ENCODE measurements at places on chromosomes 4 and X. TPM values are rescaled to one million over a fixed set of nuclear protein-coding genes. Genes with fewer than 3 reads are reported as not detected.

CSAG2 gene
- not detected for total RNA-seq

CXorf49 gene
- total RNA-seq: not detected

JAKMIP1 gene
- not detected for total RNA-seq

ARSJ gene
- total RNA-seq: 4.4 TPM

BEX1 gene
- total RNA-seq: not detected

USP17L5 gene
- total RNA-seq: not detected

- H3K4me1 ChIP-seq: no peaks in the 10 kb centered on the region
- no peak overlapping the region for H3K27ac ChIP-seq
- no peaks in the 10 kb centered on the region for H3K27me3 ChIP-seq
- H3K36me3 ChIP-seq: peaks cover 2% of the 10 kb centered on the region
- DNase-seq: peak; percentile 4
- peak overlapping the region; percentile 85 for H3K4me3 ChIP-seq
Measured at GRCh38 chrX:120562569-120562926, 1.8 kb upstream of the CUL4B start.

- no peaks in the 10 kb centered on the region for H3K36me3 ChIP-seq
- no peak for DNase-seq
- H3K4me3 ChIP-seq: no peak overlapping the region
Measured at GRCh38 chr4:162706632-162707031, 460.1 kb downstream of the NAF1 start.

DNA sequence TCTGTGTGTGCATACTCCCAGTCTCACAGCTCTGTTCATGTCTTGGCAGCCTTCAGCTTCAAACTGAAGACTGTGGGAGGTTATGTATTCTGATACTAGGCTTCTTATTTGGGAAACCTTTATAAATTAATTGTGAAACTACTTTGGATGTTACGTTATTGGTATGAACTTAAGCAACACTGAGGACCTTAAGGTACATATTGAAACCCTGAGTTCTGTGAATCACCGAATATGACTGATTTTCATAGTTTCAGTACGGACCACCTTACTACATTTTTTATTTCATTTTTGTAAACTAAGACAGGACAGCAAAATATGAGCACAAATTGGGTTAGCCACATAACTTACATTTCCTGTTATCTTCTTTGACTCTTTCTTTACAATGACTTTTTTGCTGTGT lies 498.4 kb downstream of the PDGFC start:
- no peak overlapping the region for H3K4me3 ChIP-seq
- H3K4me1 ChIP-seq: peaks cover 13% of the 10 kb centered on the region
- H3K36me3 ChIP-seq: no peaks in the 10 kb centered on the region
- no peak for DNase-seq

DNA sequence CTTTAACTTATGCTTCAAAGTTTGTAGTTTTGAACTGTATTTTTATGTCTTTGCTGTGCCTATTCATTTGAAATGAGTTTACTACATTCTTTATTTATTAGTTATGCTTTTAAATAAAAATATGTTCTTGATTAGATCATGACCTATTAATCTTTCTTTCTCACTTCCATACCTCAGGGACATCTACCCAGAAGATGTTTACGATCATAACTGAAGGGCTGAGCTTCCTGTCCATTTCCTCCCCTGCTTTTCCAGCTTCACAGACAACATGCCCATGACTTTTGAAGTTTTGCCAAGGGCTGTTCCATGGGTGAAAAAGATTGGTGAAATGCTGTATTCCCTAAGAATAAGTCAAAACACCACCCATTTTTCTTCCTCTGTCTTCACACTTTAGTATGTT lies 99.7 kb upstream of the DDIT4L start:
- DNase-seq: no peak
- no peak overlapping the region for H3K4me3 ChIP-seq
- H3K27ac ChIP-seq: no peak overlapping the region
- H3K4me1 ChIP-seq: no peaks in the 10 kb centered on the region
- H3K27me3 ChIP-seq: no peaks in the 10 kb centered on the region

GRCh38 chr4:7971881-7972500 lies 32.3 kb upstream of the AFAP1 start:
- no peaks in the 10 kb centered on the region for H3K36me3 ChIP-seq
- no peaks in the 10 kb centered on the region for H3K27me3 ChIP-seq
- H3K4me1 ChIP-seq: peaks cover 31% of the 10 kb centered on the region
- DNase-seq: no peak

DNA sequence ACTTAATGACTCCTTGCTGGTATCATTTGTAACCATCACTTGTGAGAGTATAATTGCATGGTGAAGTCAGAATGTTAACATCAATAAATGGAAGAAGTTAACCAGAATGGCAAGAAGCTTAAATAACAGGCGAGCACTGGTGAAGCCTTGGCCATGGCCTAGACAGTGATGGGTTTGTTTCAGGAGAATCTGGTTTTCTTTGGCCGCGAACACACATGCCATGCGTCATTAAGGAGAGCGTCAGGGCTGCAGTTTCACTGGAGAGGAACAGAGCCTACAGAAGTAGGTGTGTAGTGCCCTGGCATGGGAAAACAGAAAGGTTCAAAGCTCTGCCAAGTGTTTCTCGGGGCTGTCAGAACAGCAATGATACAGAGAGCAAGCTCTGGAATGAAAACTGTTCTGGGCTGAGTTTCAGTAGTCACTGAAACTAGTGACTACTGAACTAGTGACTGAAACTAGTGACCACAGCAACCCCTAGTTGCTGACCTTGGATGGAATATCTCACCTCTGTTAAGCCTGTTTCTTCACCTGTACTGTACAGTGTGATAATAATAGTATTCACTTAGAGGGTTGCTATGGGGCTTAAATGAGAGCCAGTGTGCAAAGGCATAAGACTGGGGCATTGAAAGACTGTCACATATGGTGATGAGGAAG lies 93.8 kb downstream of the C4orf51 start:
- no peak overlapping the region for H3K4me3 ChIP-seq
- H3K27ac ChIP-seq: no peak overlapping the region
- no peaks in the 10 kb centered on the region for H3K4me1 ChIP-seq
- peaks cover 9% of the 10 kb centered on the region for H3K36me3 ChIP-seq
- DNase-seq: no peak

DNA sequence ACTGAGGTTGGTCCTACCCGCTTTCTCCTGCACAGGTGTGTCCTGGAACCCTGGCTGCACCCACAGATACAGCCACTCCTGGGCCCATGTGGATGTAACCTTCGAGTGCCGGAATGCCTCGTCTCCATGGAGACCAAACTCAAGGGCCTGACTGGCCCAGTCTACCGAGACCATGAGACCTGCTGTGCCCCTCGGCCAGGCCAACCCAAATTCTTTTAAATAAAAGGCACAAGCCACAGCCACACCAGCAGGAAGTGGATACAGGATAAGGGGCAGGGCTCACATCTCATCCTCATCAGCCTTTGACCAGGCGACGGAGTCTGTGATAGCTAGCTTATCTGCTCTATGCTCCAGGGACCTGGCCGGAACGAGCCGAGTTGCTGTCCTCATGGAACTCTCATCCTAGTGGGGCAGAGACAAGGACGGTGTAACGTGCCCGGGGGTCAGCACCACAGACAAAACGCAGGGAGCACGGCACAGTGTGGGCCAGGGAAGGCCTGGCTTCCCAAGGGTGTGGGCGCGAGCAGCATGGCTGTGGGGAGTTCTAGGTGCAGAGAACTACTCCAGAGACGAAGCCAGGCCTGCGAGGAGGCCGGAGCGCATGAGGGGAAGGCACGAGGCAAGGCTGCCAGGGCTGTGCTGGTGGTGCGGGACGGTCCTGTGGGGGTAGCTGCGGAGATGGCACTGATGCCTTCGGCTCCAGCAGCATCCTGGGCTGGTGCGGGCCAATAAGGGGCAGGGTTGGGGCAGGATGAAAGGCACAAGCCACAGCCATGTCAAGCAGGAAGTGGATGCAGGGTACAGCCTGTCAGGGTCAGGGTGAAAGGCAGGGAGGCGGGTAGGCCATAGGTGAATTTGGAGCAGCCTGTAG lies 22.7 kb downstream of the NOP14 start:
- no peak overlapping the region for H3K27ac ChIP-seq
- no peak overlapping the region for H3K4me3 ChIP-seq
- peaks cover 66% of the 10 kb centered on the region for H3K36me3 ChIP-seq
- H3K4me1 ChIP-seq: peaks cover 10% of the 10 kb centered on the region
- H3K27me3 ChIP-seq: no peaks in the 10 kb centered on the region
- no peak for DNase-seq

- H3K27me3 ChIP-seq: no peaks in the 10 kb centered on the region
- H3K4me3 ChIP-seq: no peak overlapping the region
- DNase-seq: no peak
- H3K4me1 ChIP-seq: 0 out of 2 replicates have a peak, but pooled peaks cover 2% of the 10 kb centered on the region
- no peak overlapping the region for H3K27ac ChIP-seq
- H3K36me3 ChIP-seq: no peaks in the 10 kb centered on the region
Measured at GRCh38 chrX:2901367-2902036, 27.6 kb downstream of the ARSD start.

DNA sequence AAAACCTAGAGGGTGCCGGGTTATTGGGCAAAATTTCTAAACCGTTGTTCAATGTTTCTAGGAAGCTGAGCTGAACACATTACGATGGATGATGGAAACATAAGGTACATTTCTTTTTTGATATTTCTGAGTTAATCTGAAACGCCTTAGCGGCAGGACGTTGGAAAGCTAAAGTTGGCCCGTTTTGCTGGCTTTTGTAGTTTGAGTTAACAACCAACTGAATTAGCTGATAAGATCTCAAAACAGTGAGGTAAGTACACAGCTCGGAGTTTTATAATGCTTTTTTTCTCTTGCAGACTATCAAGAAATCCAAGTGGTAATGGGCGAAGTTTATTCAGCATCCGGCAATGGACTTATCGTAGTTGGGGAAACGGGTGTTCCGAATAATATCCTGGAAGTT lies 73.5 kb downstream of the PRSS12 start:
- H3K4me3 ChIP-seq: peak overlapping the region; percentile 94
- H3K27me3 ChIP-seq: no peaks in the 10 kb centered on the region
- DNase-seq: no peak
- H3K4me1 ChIP-seq: peaks cover 16% of the 10 kb centered on the region
- peaks cover 37% of the 10 kb centered on the region for H3K36me3 ChIP-seq

- H3K27me3 ChIP-seq: no peaks in the 10 kb centered on the region
- no peaks in the 10 kb centered on the region for H3K4me1 ChIP-seq
- no peak overlapping the region for H3K27ac ChIP-seq
- no peak overlapping the region for H3K4me3 ChIP-seq
- no peak for DNase-seq
- no peaks in the 10 kb centered on the region for H3K36me3 ChIP-seq
Measured at GRCh38 chr4:65021149-65021548, 611.9 kb upstream of the TECRL start.

DNA sequence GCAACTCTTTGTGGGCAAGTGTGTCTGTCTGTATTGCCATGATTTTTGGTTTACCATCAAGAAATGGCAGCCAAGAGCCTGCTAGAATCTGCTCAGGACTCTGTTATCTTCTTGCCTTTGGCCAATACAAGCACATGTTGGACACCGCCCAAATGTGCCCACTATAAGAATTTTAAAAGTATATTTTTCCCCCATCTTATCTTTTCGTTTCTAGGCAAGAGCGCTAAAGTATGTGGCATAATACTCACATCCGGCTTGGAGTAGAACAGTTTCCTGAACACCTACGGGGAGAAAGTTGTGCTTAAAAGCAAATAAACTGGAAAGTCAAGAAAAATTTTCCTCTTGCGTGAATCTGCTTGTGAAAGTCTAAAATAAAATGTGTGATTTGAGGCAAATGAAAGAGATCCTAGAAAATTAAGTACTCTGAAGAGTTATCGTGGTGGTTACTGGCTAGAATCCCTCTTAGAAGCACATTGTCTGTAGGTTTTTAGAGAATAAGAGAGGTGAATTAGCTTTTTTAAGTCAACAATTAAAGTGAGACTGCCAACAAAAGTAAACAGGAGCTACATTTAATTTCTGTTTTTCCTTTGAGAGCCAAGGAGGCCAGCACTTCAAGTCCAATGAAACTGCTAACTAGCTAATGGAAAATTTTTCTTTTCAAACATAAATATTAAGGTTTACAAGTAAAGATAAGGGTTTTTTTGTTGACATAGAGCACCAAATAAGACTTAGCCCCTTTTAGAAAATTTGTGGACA lies 220.2 kb downstream of the SOWAHB start:
- no peak overlapping the region for H3K27ac ChIP-seq
- no peaks in the 10 kb centered on the region for H3K36me3 ChIP-seq
- H3K4me1 ChIP-seq: no peaks in the 10 kb centered on the region
- H3K4me3 ChIP-seq: no peak overlapping the region

- no peaks in the 10 kb centered on the region for H3K27me3 ChIP-seq
- no peak for DNase-seq
- H3K4me3 ChIP-seq: no peak overlapping the region
- H3K4me1 ChIP-seq: peaks cover 5% of the 10 kb centered on the region
- H3K36me3 ChIP-seq: no peaks in the 10 kb centered on the region
Measured at GRCh38 chrX:23127586-23127985, 127.8 kb downstream of the DDX53 start.

DNA sequence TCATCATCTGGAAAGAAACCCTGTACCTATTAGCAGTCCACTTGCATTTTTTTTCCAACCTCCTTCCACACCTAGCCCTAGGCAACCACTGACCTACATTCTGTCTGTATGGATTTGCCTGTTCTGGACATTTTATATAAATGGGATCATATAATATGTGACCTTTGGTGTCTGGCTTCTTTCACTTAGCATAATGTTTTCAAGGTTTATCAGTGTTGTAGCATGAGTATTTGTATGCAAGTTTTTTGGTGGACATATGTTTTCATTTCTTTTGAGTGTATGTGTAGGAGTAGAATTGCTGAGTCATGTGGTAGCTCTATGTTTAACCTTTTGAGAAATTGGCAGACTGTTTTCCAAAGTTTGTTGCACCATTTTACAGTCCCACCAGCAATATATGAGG lies 198.6 kb downstream of the CEP135 start:
- peaks cover 5% of the 10 kb centered on the region for H3K36me3 ChIP-seq
- no peak overlapping the region for H3K27ac ChIP-seq
- no peak for DNase-seq

- DNase-seq: no peak
- H3K4me1 ChIP-seq: no peaks in the 10 kb centered on the region
- no peak overlapping the region for H3K4me3 ChIP-seq
- no peaks in the 10 kb centered on the region for H3K36me3 ChIP-seq
Measured at GRCh38 chr4:182533964-182534363, 290.8 kb downstream of the TENM3 start.

DNA sequence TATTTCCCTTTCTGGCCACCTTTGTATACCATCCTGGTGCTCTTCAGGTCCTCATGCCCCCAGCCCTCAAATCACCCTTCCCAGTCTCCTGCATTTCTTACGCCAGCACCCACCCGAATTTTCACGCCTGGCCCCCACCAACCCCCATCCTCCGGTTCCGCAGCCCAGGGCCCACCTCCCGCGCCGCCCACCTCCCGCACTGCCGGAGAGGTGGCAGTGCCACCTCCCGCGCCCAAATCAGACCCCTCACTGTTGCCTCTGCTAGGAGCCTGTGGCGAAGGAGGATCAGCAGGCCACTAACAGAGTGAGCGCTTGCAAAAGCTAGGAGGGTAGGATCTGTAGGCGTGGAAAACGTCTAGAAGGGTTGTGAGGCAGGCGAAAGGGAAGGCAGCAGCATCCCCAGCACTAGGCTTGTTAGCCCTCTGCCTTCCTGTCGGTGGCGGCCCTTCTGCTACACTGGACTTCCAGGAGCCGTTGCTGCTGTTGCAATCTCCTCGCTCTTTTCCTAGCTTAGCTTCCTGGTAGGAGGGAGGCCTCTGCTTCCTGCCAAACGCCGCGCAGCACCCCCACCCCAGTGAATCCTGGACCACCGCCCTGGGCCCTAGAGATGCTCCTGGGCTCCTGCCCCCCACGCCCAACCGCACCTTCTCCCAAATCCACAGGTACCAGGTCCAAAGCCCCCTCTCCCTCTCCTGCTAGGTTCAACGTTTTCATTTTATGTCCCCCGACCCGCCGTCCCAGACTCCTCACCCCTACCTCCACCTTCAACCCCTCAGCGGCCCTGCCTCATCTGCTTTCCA lies 51.0 kb downstream of the SPIN2B start:
- no peak overlapping the region for H3K27ac ChIP-seq
- no peaks in the 10 kb centered on the region for H3K27me3 ChIP-seq
- DNase-seq: no peak
- no peaks in the 10 kb centered on the region for H3K36me3 ChIP-seq
- H3K4me3 ChIP-seq: no peak overlapping the region
- H3K4me1 ChIP-seq: no peaks in the 10 kb centered on the region

All from SJCRH30 (cell line).